ENCODE measurements at places on chromosomes 4 and X.

- DNase-seq: no peak
Observed at GRCh38 chr4:8770518-8771257, 101.0 kb downstream of the HMX1 start.

DNA sequence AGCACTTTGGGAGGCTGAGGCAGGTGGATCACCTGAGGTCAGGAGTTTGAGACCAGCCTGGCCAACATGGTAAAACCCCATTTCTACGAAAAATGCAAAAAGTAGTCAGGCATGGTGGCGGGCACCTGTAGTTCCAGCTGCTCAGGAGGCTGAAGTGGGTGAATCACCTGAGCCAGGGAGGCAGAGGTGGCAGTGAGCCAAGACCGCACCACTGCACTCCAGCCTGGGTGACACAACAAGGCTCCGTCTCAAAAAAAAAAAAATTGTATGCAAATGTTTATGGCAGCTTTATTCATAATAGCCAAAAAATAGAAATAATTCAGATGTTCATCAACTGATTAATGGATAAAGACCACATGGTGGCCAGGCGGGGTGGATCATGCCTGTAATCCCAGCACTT, 9.8 kb upstream of the NOCT start:
- no peak for DNase-seq

GRCh38 chrX:129791961-129792570, 12.3 kb downstream of the SASH3 start:
- no peak for DNase-seq

GRCh38 chr4:150960818-150961217, 54.3 kb downstream of the LRBA start:
- no peak for DNase-seq

GRCh38 chrX:21493226-21493830, 119.1 kb downstream of the CNKSR2 start:
- DNase-seq: no peak

- no peak for DNase-seq
Observed at GRCh38 chr4:128380306-128380705, 92.7 kb upstream of the PGRMC2 start.

- DNase-seq: no peak
Observed at GRCh38 chr4:153222707-153223426, 18.6 kb downstream of the TRIM2 start.

GRCh38 chrX:40079572-40079971, 18.2 kb downstream of the BCOR start:
- no peak for DNase-seq

- no peak for DNase-seq
Observed at GRCh38 chr4:123346951-123347350, 49.6 kb upstream of the SPRY1 start.

- DNase-seq: no peak
Observed at GRCh38 chr4:188031751-188032150, 36.2 kb downstream of the ZFP42 start.

DNA sequence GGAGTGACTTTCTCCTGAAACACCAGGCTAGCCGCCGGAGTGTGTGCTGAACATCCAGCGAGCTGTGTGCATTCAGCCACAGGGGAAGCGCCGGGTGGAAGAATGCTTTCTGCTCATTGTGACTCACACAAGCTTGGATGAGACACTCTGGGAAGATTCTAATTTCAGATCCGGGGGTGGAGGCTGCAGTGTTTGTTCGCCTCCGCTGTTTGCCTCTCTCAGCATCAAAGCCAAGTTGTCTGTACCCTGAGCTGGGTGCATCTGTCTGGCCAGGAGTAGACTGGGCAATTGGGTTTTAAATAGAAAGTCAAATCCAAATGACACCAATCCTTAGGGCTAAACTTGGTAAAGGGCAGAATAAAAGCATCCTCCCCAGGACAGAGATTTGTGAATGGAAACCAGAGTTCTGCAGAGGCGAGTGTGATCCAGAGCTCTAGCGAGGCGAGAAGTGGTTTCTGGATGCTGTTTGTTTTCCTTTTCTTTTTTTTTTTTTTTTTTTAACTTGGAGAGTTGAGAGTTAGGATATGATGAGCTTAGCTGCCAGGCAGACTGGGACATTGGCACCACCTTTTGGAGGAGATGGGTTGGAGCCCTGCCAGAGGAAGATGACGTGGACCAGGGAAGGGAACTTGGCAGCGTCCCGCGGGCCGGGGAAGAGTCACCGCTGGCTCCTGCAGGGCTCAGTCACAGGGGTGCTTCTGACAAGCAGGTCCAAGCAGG, 196.0 kb upstream of the PSAPL1 start:
- DNase-seq: no peak

GRCh38 chr4:81652069-81652478, 180.4 kb upstream of the RASGEF1B start:
- peak; percentile 7 for DNase-seq

DNA sequence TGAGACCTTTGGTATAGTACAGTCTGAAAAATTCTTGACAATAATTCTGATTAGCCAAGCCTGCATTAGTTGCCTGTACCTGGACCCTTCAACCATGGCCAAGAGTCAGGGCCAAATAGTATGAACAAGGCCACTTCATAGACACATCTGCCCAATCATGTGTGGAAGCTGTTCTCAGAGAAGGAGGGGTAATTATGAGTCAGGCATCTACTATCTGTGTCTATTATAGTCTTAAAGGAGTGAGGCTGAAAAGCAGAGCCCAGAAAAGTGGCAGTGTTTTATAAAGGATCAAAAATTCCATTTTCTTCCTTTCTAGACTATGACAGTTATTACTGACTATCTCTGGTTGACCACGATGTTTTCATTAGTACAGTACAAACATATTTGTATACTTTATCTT, 5.0 kb upstream of the ADGRL3 start:
- no peak for DNase-seq

DNA sequence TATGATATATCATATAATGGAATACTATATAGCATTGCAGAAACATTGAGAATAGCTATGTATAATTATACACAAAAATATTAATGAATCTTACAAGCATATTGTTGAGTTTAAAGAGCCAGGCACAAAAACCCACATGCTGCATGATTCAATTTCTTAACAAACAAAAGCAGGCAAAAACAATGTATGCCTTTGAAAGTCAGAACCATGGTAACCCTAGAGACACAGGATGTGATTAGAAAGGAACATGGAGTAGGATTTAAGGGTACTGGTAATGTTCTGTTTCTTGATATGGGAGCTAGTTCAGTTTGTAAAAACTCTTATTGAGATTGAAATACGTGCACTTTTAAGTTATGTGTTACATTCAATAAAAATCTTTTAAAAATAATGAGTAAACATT, 21.5 kb downstream of the CXCL8 start:
- no peak for DNase-seq

DNA sequence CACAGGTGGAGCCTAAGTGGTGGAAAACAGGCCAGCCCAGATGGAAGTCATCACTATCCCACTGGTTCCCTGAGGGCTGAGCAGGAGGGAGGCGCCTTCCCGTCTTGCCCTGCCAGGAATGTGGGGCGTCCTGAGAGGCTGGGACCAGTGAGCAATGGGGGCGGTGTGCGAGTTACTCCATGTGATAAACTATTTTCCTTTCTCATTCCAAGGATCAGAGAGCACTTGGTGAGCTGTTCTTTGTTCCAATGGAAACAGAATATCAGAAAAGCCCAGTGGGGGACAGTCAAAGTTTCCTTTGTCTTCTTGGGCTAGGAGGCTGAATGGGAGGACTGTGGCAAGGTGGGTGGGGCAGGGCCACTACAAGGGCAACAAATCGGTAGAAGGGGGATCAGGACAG, 86.2 kb downstream of the NHSL2 start:
- DNase-seq: no peak

GRCh38 chr4:186755550-186756519, 32.2 kb upstream of the FAT1 start:
- no peak for DNase-seq

GRCh38 chr4:98779088-98779487, 120.7 kb upstream of the TSPAN5 start:
- DNase-seq: no peak

DNA sequence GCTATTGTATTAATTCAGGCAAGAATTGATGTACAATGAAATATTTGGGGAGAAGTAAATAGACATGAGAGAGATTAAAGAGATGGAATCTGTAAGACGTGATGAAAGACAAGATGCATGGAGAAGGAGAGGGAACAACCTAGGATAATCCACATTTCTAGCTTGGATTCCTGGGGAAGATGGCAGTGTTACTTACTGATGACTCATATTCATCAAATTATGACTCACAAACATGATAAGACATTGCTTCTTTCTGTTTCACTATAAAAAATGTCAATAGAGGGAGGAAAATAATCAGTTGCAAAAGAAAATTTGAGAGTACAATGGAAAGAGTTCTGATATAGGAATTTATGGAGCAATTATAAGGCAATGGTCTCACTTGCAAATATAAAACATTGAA, 104.1 kb upstream of the BMP3 start:
- DNase-seq: no peak

DNA sequence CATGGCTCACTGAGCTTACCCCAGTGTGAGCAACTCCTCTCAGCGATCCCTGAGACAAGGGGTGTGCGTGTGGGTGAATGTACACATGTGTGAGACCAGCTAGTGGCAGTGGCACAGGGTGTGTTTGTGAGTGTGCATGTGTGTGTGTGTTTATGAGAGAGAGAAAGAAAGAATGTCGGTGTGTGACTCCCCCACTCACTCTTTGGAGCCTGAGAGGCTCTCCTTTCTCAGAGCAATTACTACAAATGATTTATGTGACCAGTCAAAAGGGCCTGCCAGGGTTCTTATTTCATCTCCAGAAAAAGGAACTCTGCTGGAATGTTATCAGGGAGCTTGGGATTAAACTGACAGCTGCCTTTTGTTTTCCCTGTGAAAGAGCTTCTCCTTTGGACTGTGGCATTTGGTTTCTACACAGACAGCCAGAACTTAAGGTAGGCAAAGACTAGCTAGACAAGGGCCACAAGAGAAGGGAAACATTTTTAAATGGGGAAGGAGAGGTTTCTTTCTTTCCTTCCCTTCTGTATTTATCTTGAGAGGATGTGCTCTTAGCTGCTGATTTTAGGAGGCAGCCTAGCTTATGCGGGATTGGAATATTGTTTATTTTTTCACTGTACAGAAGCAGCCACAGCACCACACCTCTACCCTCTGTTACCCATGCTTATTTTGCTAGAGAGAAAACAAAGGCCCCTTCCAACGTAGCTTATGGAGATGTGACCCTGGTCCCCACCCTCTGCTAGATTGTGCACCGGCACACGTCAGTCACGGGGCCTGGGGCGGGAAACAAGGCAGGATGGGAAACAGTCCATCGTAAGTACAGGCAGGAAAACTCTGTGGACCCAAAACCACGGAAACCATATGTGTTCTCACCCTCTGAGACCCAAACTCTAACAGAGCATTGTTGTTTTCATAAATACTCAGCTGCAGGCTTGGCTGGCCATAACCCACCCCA, 143.5 kb downstream of the MGST2 start:
- DNase-seq: no peak

GRCh38 chr4:870951-871350, 45.0 kb upstream of the CPLX1 start:
- DNase-seq: no peak

GRCh38 chr4:105613306-105613705, 60.9 kb downstream of the ARHGEF38 start:
- DNase-seq: no peak

- DNase-seq: no peak
Observed at GRCh38 chrX:16063921-16064320, 59.4 kb upstream of the GRPR start.
